Sigmoid colon (tissue), 7 donors: ENCODE measurements at places on chromosomes 3 and 15. TPM values are rescaled to one million over a fixed set of nuclear protein-coding genes. Genes with fewer than 3 reads are reported as not detected.

- no peaks in the 10 kb centered on the region for H3K27me3 ChIP-seq
- H3K4me3 ChIP-seq, result no peak overlapping the region
- H3K4me1 ChIP-seq, result no peaks in the 10 kb centered on the region
- no peak overlapping the region for H3K27ac ChIP-seq
- H3K36me3 ChIP-seq, result peaks cover 7% of the 10 kb centered on the region
Measured at GRCh38 chr3:52843108-52843865, 8.5 kb upstream of the MUSTN1 start.

- H3K4me1 ChIP-seq, result no peaks in the 10 kb centered on the region
- no peaks in the 10 kb centered on the region for H3K36me3 ChIP-seq
- no peak overlapping the region for H3K4me3 ChIP-seq
- peak overlapping the region; percentile 25 for H3K27ac ChIP-seq
- DNase-seq, result no peak
Measured at GRCh38 chr15:48785195-48785594, 25.7 kb downstream of the CEP152 start.

GRCh38 chr15:66864871-66865281 is 162.8 kb downstream of the SMAD6 start:
- no peak overlapping the region for H3K4me3 ChIP-seq
- no peaks in the 10 kb centered on the region for H3K36me3 ChIP-seq
- DNase-seq, result peak; percentile 45
- no peaks in the 10 kb centered on the region for H3K4me1 ChIP-seq
- no peak overlapping the region for H3K27ac ChIP-seq

DNA sequence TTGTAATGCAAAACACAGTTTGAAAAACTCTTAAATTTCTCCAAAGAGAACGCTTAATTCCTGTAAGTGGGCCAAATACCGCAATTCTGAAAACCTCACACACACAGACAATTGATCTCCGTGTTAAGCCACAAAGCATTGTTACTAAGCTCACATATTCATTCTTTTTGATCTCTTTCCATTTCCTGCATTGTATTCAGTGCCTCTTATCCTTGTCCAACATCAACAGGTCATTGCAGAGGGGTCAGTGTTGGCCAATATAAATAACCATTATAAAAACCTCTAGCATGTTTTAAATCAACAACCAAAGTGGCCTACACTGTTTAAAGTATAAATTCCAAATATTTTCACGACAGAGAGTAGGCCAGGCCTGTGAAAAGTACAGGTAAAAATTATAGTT is 171.1 kb downstream of the PDZRN3 start:
- H3K27ac ChIP-seq, result peak overlapping the region; percentile 29
- DNase-seq, result no peak
- no peaks in the 10 kb centered on the region for H3K36me3 ChIP-seq
- peaks cover 59% of the 10 kb centered on the region for H3K4me1 ChIP-seq

GRCh38 chr3:97969541-97969940 is 2.7 kb downstream of the RIOX2 start:
- no peak overlapping the region for H3K27ac ChIP-seq
- no peak overlapping the region for H3K4me3 ChIP-seq
- H3K36me3 ChIP-seq, result no peaks in the 10 kb centered on the region
- no peaks in the 10 kb centered on the region for H3K27me3 ChIP-seq

GRCh38 chr3:194255252-194256039 is 95.7 kb downstream of the CPN2 start:
- peaks cover 10% of the 10 kb centered on the region for H3K4me1 ChIP-seq
- H3K4me3 ChIP-seq, result no peak overlapping the region
- no peaks in the 10 kb centered on the region for H3K27me3 ChIP-seq
- peak; percentile 83 for DNase-seq
- H3K27ac ChIP-seq, result no peak overlapping the region
- no peaks in the 10 kb centered on the region for H3K36me3 ChIP-seq

GRCh38 chr3:125202197-125202596 is 10.4 kb downstream of the SLC12A8 start:
- no peaks in the 10 kb centered on the region for H3K4me1 ChIP-seq
- no peak for DNase-seq
- H3K36me3 ChIP-seq, result no peaks in the 10 kb centered on the region
- H3K4me3 ChIP-seq, result no peak overlapping the region
- H3K27ac ChIP-seq, result no peak overlapping the region

DNA sequence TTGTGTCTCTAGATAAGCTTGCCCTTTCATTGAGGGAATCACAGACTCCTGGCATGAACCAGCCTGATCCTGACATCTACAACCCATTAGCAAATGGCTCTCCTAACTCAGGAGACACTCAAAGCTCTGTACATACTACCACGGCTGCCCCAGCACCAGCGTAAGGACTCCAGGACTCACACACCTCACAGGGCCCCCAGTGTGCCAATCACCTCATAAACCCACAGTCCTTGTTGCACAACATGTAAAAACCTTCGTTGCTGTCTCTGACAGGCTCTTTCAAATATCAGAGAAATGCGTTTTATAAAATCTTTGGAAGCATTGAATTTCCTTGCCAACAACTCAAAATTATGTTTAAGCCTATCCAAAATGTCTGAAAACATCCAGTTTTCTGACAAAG is 7.3 kb downstream of the FYCO1 start:
- peaks cover 4% of the 10 kb centered on the region for H3K36me3 ChIP-seq
- H3K27ac ChIP-seq, result peak overlapping the region; percentile 84
- no peak overlapping the region for H3K4me3 ChIP-seq
- peak; percentile 67 for DNase-seq
- no peaks in the 10 kb centered on the region for H3K27me3 ChIP-seq
- H3K4me1 ChIP-seq, result peaks cover 96% of the 10 kb centered on the region

DNA sequence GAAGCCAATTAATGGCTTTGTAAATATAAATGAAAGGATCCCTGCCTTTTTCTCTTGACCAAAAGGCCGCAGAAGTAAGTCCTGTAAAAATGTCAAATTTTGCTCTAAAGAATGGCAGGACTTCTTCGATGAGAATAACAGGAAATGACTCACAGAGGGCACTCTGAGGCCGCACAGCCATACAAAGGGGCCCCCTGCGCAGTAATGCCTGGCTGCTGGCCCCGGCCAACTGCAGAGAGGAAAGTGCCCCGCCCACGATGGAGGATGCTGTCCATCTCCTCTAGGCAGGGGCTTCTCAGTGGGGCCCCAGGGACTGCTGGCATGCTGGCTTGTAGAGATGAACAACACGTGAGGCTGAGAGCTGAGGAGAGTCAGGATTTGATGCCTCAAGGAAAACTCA is 18.1 kb upstream of the SCN10A start:
- no peaks in the 10 kb centered on the region for H3K27me3 ChIP-seq
- H3K27ac ChIP-seq, result no peak overlapping the region
- no peaks in the 10 kb centered on the region for H3K36me3 ChIP-seq
- DNase-seq, result peak; percentile 67

DNA sequence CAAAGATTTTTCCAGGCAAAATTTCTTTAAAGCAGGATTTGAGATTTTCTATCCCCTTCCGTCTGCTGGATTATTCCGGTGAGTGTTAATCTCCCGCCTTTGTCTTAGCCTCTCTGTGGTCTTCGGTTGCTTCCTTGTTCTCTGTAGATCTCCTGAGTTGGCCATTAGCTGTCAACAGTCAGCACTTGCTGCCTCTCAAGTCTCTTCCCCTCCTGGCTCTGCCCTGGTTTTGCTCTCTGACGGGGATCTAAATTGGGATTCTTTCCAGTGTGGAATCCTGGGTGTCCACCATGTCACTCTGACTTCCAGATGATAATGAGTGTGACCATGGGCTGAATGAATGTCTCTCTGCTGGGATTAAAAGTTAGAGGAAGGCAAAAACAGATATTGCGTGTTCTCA is 121.5 kb downstream of the IGF1R start:
- no peak overlapping the region for H3K27ac ChIP-seq
- H3K4me1 ChIP-seq, result peaks cover under 1% of the 10 kb centered on the region
- no peaks in the 10 kb centered on the region for H3K36me3 ChIP-seq
- no peak overlapping the region for H3K4me3 ChIP-seq
- DNase-seq, result no peak
- no peaks in the 10 kb centered on the region for H3K27me3 ChIP-seq

DNA sequence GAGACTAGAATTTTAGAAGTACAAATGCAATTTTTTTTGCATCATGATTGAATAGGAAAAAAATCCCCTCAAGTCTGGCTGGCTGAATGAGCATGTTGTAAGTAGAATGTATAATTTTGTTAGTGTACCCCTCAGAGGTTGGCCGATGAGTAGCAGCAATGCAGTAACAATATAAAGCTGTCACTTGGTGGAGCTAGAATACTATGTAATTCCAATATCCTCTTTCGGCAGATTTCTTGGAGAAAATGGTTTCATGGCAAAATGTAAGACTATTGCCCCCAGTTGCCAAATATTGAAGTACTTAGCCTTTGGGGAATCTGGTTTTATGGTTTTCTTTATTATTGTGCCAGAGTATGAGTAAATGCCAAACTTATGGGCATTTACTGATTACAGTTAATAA is 39.8 kb upstream of the SGO1 start:
- H3K27ac ChIP-seq, result no peak overlapping the region
- no peaks in the 10 kb centered on the region for H3K36me3 ChIP-seq
- no peak for DNase-seq

GRCh38 chr15:34370129-34370528 is 3.1 kb upstream of the LPCAT4 start:
- DNase-seq, result no peak
- no peak overlapping the region for H3K4me3 ChIP-seq
- no peak overlapping the region for H3K27ac ChIP-seq
- H3K27me3 ChIP-seq, result no peaks in the 10 kb centered on the region
- peaks cover 16% of the 10 kb centered on the region for H3K4me1 ChIP-seq

GRCh38 chr3:190384309-190384756 is 3.6 kb upstream of the CLDN16 start:
- no peaks in the 10 kb centered on the region for H3K27me3 ChIP-seq
- no peak for DNase-seq
- no peak overlapping the region for H3K4me3 ChIP-seq
- H3K36me3 ChIP-seq, result no peaks in the 10 kb centered on the region

DNA sequence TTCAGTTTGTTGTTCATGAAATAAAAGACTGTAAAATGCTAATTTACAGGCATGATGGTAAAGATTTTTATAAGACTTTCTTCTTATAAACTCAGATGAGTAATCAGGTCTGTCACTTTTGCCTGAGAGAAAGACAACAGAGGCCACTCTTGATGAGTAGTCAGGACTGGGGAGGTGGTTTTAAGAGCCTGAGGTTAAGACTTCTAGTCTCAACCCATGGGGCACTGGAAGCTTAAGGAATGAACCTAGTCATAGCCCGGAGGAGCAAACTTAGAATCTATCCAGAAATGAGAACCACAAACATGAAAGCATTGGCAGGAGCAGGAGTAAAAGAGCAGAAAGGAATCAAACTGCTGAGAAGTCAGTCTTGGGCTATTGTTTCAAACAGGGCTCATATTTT is 846.3 kb upstream of the ARPP21 start:
- no peaks in the 10 kb centered on the region for H3K27me3 ChIP-seq
- no peak overlapping the region for H3K27ac ChIP-seq
- no peaks in the 10 kb centered on the region for H3K4me1 ChIP-seq

DNA sequence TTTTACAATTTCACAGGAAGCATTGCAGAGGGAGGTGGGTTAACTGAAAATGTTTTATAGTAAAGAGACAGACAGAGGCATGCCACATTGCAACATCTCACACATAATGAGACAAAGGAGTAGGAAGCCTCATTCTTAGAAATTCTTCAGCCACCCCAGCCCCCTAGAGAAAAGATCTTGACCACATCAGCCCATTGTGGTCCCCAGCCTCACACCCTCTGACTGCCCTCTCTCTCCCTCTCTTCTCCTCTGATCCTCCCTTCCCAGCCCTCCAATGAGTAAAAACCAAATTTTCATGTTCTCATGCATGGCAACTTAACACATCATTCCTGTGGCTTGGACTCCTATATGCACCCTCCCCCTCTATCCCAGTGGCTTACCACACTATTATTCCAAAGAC is 174.1 kb downstream of the UACA start:
- peaks cover 18% of the 10 kb centered on the region for H3K27me3 ChIP-seq
- DNase-seq, result no peak
- no peak overlapping the region for H3K4me3 ChIP-seq
- H3K27ac ChIP-seq, result no peak overlapping the region
- H3K36me3 ChIP-seq, result no peaks in the 10 kb centered on the region

- H3K27me3 ChIP-seq, result no peaks in the 10 kb centered on the region
- no peak overlapping the region for H3K4me3 ChIP-seq
- no peak for DNase-seq
- H3K4me1 ChIP-seq, result no peaks in the 10 kb centered on the region
- H3K27ac ChIP-seq, result no peak overlapping the region
Measured at GRCh38 chr3:59043391-59043790, 6.4 kb downstream of the CFAP20DC start.

DNA sequence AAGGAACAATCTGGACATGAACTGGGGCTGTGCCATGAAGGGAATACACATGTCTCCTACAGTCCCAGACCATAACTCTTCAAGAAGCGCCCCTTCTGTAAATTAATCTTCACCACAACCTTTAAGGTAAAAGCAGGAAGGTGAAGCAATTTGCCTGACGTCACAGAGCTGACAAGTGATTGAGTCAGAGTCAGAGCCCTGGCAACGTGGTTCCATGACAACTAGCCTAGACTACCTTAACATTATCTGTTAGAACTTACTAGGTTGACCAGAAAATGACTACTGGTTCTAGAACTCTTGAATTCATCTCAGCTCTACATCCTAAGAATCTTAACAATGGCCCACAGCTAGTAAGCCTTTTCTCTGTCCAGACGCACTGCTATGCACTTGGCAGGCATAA is 124.6 kb downstream of the NTRK3 start:
- no peaks in the 10 kb centered on the region for H3K27me3 ChIP-seq
- no peaks in the 10 kb centered on the region for H3K36me3 ChIP-seq
- H3K27ac ChIP-seq, result no peak overlapping the region
- H3K4me3 ChIP-seq, result no peak overlapping the region
- no peak for DNase-seq

DNA sequence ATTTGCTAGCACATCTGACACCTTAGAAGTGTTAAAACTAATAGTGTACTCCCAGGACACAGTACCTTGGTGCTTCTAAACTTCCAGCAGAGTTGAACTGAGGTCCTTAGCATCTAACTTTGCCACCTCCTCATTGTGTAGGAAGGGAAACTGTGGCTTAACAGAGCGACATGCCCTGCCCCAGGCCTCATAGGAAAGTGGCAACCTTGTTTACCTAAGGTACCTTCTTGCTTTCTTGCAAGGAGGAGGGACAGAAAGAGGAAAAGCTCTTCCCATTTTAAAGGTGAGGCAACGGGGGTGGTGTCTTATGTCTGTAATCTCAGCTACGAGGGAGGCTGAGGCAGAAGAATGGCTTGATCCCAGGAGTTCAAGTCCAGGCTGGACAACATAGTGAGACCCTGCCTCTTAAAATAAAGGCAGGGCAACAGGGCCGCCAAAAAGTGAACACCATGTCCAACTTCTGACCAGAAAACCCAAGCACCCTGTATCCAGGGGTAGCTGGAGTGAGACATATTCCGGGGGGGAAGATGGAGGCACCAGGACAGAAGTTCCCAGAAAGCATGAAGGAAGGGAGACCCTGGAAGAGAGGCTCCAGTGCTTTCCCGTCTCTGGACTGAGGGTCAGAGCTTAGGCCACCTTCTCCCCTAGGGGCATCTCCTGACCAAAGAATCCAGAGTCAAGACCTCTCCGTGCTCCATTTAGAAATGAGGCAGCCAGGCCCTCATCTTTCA is 540 bp upstream of the KLHL40 start:
- no peaks in the 10 kb centered on the region for H3K36me3 ChIP-seq
- no peak for DNase-seq
- H3K27ac ChIP-seq, result peak overlapping the region; percentile 12
- no peaks in the 10 kb centered on the region for H3K4me1 ChIP-seq
- peaks cover 9% of the 10 kb centered on the region for H3K27me3 ChIP-seq

Gene EXD1
- total RNA-seq, result not detected

Gene TMC3
- total RNA-seq, result 0.71 TPM

Gene SLCO2A1
- 3.3 TPM for total RNA-seq

Gene TXNRD3
- 13.6 TPM for total RNA-seq

Gene GPR160
- not detected for total RNA-seq

Gene TGM5
- total RNA-seq, result 0.28 TPM

Gene GOLGA8N
- total RNA-seq, result 11.4 TPM

Gene PAK6
- total RNA-seq, result 1.1 TPM
